ENCODE measurements at places on chromosomes 12 and 14. TPM values are rescaled to one million over a fixed set of nuclear protein-coding genes. Genes with fewer than 3 reads are reported as not detected.

- no peaks in the 10 kb centered on the region for H3K4me1 ChIP-seq
- no peaks in the 10 kb centered on the region for H3K36me3 ChIP-seq
- DNase-seq = no peak
- H3K27me3 ChIP-seq = no peaks in the 10 kb centered on the region
- H3K27ac ChIP-seq = no peak overlapping the region
Observed at GRCh38 chr12:62914443-62915203, 20.3 kb downstream of the PPM1H start.

- no peaks in the 10 kb centered on the region for H3K27me3 ChIP-seq
- DNase-seq = no peak
- no peak overlapping the region for H3K27ac ChIP-seq
- H3K36me3 ChIP-seq = no peaks in the 10 kb centered on the region
Observed at GRCh38 chr12:47616440-47616839, 89.4 kb downstream of the RPAP3 start.

- no peaks in the 10 kb centered on the region for H3K36me3 ChIP-seq
- H3K27me3 ChIP-seq = no peaks in the 10 kb centered on the region
- no peak for DNase-seq
- H3K27ac ChIP-seq = no peak overlapping the region
- no peaks in the 10 kb centered on the region for H3K4me1 ChIP-seq
- H3K4me3 ChIP-seq = peak overlapping the region; percentile 37
Observed at GRCh38 chr14:74867673-74868072, 8.3 kb downstream of the PROX2 start.

DNA sequence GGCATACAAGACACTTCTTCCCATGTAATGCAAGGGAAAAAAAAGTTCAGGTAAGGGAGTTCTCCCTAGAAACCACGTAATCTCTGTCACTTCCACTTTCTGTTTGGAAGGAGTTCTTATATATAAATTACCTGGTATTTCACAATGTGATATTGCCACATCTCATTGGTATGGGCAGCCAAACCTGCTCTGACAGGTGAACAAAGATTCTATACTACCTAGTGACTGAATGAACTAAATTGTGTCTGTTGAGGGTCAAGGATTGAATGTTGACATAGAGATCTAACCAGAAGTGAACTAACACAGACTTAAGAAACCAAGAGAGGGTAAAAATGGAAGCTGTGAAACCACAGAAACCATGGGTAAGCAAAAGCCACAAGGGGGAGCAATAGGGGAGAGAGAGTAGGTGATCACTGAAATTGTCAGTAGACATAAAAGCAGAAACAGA lies 161.3 kb downstream of the RPL10L start:
- no peak overlapping the region for H3K4me3 ChIP-seq
- no peaks in the 10 kb centered on the region for H3K36me3 ChIP-seq
- no peaks in the 10 kb centered on the region for H3K27me3 ChIP-seq
- H3K4me1 ChIP-seq = no peaks in the 10 kb centered on the region

DNA sequence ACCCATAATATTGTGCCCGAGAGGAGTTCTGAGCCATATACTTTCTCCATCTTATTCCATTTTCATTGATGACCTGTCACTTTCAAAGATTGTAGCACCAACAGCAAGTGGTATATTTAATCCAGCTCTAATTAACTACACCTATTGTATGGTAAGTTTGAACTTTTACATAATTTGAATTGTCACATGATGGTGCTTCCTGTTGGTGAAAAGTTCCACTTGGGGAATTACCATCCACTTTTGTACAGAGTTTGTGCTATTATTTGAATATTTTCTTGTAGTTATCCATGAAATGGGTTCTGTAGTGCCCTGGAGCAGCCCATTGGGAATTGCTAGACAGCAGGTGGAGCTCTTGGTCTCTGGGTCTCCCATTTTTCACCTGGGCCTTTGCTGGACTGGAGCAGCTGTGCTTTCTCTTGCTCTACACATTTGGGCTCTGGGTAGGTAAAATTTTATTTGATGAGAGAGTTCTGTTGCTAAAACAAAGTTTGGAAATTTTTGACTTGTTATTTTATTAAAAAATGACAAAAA lies 3.0 kb downstream of the SMCO3 start:
- no peaks in the 10 kb centered on the region for H3K4me1 ChIP-seq
- H3K4me3 ChIP-seq = no peak overlapping the region
- H3K27ac ChIP-seq = no peak overlapping the region
- H3K27me3 ChIP-seq = no peaks in the 10 kb centered on the region
- no peak for DNase-seq

- no peak overlapping the region for H3K4me3 ChIP-seq
- no peaks in the 10 kb centered on the region for H3K36me3 ChIP-seq
- H3K4me1 ChIP-seq = peaks cover 40% of the 10 kb centered on the region
- no peaks in the 10 kb centered on the region for H3K27me3 ChIP-seq
- H3K27ac ChIP-seq = no peak overlapping the region
Observed at GRCh38 chr14:32625211-32625610, 296.1 kb downstream of the AKAP6 start.

DNA sequence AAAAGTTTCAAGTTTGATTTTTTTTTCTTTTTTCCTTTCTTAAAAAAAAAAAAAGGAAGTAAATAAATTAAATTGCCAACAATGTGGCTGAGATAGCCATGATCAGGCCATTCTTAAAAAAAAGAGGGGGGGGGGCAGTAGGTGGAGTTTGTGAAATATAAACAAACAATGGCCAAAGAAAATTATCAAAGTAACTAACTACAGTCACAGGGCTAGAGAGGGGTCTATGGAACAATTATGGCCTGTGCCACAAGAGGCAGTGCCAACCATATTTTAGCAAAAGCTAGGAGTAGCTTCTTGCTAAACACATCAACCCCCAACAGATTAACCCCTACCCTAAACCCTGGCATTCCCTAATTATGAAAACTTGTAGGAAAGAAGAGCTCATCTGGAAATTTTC lies 16.2 kb upstream of the SMARCC2 start:
- no peak for DNase-seq
- H3K27me3 ChIP-seq = no peaks in the 10 kb centered on the region
- H3K4me1 ChIP-seq = no peaks in the 10 kb centered on the region
- peaks cover 55% of the 10 kb centered on the region for H3K36me3 ChIP-seq
- peak overlapping the region; percentile 12 for H3K27ac ChIP-seq
- no peak overlapping the region for H3K4me3 ChIP-seq

GRCh38 chr14:62943202-62943601 lies 102.1 kb downstream of the KCNH5 start:
- no peak overlapping the region for H3K4me3 ChIP-seq
- no peak for DNase-seq
- no peaks in the 10 kb centered on the region for H3K36me3 ChIP-seq
- no peaks in the 10 kb centered on the region for H3K4me1 ChIP-seq
- no peaks in the 10 kb centered on the region for H3K27me3 ChIP-seq

DNA sequence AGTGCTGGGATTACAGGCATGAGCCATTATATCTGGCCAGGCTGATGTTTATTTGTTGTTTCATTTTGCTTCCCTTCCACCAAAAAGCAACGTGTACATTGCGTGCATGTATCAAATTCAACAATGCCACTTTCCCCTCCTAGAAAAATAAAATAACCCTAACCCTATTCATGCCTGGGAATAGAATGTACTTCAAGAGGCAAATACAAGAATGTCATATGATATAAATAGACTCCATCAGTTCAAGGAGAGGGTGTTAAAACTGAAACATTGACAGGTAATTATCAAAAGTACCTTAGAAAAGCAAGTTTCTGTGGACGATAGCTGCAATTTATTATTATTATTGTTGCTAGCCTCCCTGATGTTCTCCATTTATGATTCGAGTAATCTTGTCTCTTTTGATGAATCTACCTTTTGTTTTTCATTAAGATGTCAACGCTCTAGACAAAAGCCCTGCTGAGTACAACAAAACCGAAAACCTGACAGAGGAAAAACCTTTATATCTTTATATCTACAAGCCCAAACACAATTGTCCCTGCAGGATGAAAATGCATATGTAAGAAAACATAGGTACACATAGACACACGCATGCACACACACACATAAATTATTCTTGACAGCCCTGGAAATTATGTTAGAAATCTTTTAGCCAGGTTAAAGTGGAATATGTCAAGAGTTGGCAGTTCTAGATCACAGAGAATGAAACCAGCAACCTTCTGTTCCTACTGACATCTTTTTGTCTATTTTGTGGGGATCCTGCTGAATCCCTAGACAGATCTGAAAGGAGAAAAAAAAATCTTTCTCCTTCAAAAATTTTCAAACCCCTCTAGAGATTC lies 98.9 kb downstream of the BTG1 start:
- no peaks in the 10 kb centered on the region for H3K27me3 ChIP-seq
- no peak for DNase-seq
- H3K36me3 ChIP-seq = no peaks in the 10 kb centered on the region
- no peak overlapping the region for H3K4me3 ChIP-seq

DNA sequence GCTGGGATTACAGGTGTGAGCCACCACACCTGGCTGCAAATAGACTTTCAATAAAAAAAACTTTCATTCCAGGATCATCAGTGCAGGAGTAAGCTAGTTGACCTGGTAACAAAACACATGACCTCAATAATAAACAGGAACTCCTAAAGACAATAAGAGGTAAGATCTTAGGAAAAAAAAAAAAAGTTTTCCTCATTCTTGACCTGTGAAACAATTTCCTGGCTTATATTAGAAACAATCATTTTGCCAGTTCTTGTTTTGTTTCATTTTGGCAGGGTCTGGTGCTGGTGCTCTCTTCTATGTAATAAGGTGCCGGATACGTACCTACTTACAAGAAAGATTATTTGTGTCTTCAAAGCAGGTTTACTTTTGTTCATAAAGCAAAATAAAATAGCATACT lies 90.6 kb upstream of the AMN1 start:
- H3K27me3 ChIP-seq = no peaks in the 10 kb centered on the region
- H3K36me3 ChIP-seq = no peaks in the 10 kb centered on the region
- H3K27ac ChIP-seq = no peak overlapping the region

DNA sequence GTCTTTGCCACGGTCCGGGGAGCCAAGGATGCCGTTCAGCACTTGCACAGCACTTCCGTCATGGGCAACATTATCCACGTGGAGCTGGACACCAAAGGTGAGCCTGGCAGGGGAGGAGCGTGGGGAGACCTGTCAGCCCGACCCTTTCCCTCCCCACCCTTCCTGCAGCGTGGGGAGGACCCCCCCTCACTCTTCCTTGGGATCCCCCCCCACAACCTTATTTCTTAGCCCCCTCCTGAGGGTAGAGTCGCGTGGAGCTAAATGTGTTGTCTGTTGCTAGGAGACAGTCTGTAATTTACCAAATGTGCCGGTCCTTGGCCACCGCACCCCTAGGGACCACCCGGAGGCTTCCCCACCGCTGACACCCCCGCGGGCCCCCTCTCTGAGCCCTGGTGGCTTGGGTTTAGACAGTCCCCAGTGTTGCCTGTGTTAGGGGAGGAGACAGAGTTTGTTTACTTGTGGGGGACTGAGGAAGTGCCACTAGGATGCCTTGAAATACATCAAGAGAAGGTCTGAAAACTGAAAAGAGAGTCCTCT lies 2.3 kb downstream of the SETD1B start:
- no peak for DNase-seq
- H3K4me1 ChIP-seq = peaks cover 26% of the 10 kb centered on the region
- H3K36me3 ChIP-seq = peaks cover 28% of the 10 kb centered on the region
- H3K27me3 ChIP-seq = no peaks in the 10 kb centered on the region

- H3K4me1 ChIP-seq = no peaks in the 10 kb centered on the region
- peak; percentile 11 for DNase-seq
Observed at GRCh38 chr12:79690638-79691510, at the start of gene PAWR. TSS of gene PAWR (minus strand) at chr12:79690964. CDS start at chr12:79690244, 720 bp downstream.

DNA sequence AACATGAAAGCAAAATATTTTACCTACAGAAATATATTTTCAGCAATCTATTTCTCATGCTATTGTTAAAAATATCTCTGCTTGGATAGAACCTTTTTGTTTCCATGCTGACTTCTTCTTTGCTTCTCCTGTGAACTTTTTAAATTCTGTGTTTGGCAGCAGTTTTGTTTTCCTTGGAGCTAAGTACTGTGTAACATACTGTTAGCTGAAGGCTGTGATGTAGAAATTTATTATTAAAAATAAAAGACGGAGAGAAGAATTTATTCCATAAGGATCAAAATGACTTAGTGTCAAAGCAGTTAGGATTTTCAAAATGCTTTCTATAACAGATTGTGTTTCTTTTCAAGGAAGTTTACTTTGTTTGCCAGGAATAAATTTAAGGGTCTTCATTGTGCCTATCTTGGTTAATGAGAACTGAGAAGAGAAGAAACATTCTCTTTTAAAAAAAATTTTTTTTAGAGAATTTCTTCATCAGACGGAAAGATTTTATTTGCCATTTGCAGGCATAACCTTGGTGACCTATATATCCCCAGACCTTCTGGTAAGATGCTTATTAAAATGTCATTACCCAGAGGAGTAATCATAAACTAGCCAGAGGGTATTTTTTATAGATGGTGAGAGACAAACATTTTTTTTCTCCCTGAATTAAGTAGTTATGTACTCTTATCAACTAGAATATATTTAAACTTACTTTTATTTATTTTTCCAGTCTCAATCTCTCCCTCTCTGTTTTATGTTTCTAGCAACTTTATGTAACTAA lies 147.1 kb upstream of the SLCO1C1 start:
- peak overlapping the region; percentile 51 for H3K4me3 ChIP-seq
- no peaks in the 10 kb centered on the region for H3K27me3 ChIP-seq
- DNase-seq = no peak

DNA sequence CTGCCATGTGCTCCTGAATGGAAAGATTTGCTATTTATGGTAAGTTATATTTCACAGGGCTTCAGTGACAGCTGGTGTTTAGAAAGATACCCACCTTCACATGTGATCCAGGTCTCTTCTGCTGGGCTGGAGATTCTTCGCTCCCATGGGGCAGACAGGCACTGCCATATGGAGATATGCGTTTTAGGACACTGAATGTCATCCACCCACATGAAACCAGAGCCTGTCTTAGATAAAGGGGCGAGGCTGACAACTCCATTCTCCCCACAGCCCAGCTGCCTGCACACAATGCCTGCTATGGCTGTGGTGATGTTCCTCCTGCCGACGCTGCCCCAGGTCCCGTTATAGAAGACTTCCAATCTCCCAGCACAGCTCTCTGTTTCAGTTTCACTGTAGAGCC lies 69.4 kb downstream of the ACSM4 start:
- H3K27ac ChIP-seq = no peak overlapping the region
- no peak overlapping the region for H3K4me3 ChIP-seq
- no peak for DNase-seq
- H3K27me3 ChIP-seq = no peaks in the 10 kb centered on the region

DNA sequence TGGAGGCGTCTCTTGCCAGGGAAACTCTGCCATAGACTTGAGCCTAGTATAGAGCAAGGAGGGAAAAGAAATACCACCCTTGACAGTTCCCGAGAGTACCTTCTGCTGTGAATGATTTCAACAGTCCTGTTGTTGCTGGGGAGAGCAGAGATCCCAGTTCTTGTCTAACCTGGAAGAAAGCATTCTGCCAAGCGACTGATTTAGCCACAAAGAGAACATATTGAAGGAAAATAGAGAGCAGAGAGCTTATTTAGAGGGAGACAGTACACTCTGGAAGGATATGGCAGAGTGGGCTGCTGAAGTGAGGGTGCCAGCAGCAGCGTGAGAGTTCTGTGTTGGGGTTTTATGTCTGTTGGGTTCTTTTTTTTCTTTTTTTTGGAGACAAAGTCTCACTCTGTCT lies 966.9 kb upstream of the TMEM132C start:
- H3K27me3 ChIP-seq = no peaks in the 10 kb centered on the region
- H3K4me3 ChIP-seq = no peak overlapping the region
- no peak for DNase-seq
- no peak overlapping the region for H3K27ac ChIP-seq
- no peaks in the 10 kb centered on the region for H3K36me3 ChIP-seq

CTSG gene
- total RNA-seq = 4.1 TPM

PLEKHG7 gene
- not detected for total RNA-seq

FGF23 gene
- not detected for total RNA-seq

IL26 gene
- not detected for total RNA-seq

TCL1A gene
- total RNA-seq = not detected

ITPK1 gene
- 53.8 TPM for total RNA-seq

GUCY2C gene
- not detected for total RNA-seq

All from thoracic aorta (tissue), 2 donors.